Breast epithelium (tissue), 4 donors: ENCODE measurements at places on chromosomes 6 and 20. TPM values are rescaled to one million over a fixed set of nuclear protein-coding genes. Genes with fewer than 3 reads are reported as not detected.

- DNase-seq, result no peak
Observed at GRCh38 chr6:3638662-3639061, 112.9 kb downstream of the PXDC1 start.

- no peak for DNase-seq
Observed at GRCh38 chr6:8939615-8940014, 504.3 kb upstream of the SLC35B3 start.

DNA sequence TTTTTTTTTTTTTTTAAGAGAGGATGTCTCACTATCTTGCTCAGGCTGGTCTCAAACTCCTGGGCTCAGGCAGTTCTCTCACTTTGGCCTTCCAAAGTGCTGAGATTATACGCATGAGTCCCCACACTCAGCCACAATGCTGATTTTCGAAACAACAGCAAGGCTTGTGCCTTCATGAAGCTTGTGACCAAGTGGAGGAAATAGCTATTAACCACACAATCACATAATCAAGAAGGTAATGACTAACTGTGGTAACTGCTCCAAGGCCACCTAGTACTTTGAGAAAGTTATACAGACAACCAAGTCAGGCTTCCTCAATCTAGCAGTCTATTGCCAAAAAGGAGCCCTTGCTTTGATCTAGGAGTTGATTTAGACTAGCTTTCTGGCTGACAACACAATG, 46.3 kb downstream of the SOD2 start:
- DNase-seq, result no peak

DNA sequence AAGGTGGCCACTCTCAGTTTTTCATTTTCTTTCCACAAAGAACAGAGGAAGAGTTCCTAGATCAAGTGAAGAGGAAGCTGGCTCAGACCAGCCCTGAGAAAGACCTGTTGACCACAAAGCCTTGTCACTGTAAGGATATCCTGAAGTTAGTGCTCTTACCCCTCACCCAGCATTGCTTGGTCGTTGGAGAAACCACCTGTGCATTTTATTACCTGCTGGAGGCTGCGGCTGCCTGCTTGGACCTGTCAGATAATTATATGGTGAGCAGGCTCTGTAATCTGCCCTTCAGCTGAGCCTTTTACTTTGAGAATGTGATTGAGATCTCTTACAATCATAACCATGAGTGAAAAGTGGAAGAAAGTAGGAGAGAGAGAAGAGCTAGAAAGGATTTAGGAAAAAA, 21.9 kb downstream of the TREML1 start:
- no peak for DNase-seq

DNA sequence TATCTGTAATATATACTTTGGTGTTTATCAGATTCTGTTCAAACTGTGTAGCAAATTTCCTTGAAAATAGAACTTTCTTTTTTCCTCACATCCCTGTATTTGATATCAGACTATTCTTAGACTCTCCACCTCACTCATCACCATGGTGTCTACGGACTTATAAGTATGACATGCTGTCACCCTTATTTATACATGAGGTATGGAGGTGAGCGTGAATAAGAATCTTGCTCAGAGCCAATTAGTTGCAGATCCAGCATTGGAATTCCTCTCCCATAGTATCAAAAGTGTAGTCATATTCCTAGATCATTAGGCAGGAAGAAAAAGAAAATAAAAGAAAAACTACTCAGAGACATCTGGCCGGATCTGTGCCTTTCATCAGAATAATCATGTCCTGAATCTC, 43.0 kb downstream of the TPD52L1 start:
- no peak for DNase-seq

DNA sequence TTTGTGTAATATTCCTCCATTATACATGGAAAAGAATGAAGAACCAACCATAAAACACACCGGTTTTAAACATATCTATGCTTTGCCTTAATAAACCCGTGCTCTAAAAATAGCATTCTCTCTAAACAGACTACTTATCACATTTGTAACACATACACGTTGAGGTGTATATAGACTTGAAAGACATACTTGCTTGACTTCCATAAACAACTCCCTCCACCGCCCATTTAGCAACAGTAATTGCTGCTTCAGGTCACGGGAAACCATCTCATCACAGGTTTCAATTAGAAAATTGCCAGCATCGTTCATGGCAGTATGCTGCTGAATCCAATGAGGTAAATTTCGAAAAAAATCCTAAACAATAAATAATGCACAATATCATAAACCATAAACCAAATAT, 174.0 kb downstream of the SYNE1 start:
- no peak for DNase-seq

DNA sequence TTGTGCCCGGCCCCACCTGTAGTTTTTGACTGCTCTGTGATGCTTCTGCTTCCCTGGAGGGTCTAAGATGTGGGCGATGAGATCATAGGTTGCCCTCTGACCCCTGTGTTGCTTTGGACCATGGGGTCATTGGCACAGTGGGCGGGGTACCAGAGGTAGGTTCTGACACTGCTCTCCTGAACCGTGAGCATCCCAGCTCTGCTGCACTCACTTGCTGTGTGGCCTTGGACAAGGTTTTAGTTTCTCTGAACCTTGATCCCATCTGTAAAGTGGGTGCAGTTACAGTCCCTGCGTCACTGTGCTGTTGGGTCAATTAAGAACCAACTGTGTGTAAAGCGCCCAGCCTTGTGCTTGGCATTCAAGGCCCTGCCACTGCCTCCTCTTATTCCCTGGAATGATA, 30.9 kb downstream of the SRC start:
- no peak for DNase-seq

GRCh38 chr6:144110210-144110609, 14.8 kb upstream of the SF3B5 start:
- no peak for DNase-seq

- DNase-seq, result no peak
Observed at GRCh38 chr6:90293319-90293953, 3.2 kb downstream of the BACH2 start.

GRCh38 chr6:125942672-125943527, 13.7 kb upstream of the HINT3 start:
- DNase-seq, result no peak

The PRSS16 gene
- 0.80 TPM for total RNA-seq

The PDE7B gene
- 5.1 TPM for total RNA-seq

The GHRH gene
- not detected for total RNA-seq

The CD109 gene
- total RNA-seq, result 13.3 TPM

The ZSCAN9 gene
- total RNA-seq, result 19.3 TPM

The TDRD6 gene
- total RNA-seq, result 2.5 TPM
